ENCODE measurements at places on chromosomes 4 and X. TPM values are rescaled to one million over a fixed set of nuclear protein-coding genes. Genes with fewer than 3 reads are reported as not detected.
A peak's percentile ranks its signal among the peaks of the same experiment; 100 is the strongest.

Gene TMSB15A
- total RNA-seq, result 2.1 TPM

Gene NDUFC1
- 43.4 TPM for total RNA-seq

Gene ARAP2
- 29.6 TPM for total RNA-seq

Gene KCNE5
- total RNA-seq, result not detected

Gene H2AZ1
- total RNA-seq, result 1,060 TPM

Gene AKAP14
- not detected for total RNA-seq

Gene SULT1E1
- not detected for total RNA-seq

DNA sequence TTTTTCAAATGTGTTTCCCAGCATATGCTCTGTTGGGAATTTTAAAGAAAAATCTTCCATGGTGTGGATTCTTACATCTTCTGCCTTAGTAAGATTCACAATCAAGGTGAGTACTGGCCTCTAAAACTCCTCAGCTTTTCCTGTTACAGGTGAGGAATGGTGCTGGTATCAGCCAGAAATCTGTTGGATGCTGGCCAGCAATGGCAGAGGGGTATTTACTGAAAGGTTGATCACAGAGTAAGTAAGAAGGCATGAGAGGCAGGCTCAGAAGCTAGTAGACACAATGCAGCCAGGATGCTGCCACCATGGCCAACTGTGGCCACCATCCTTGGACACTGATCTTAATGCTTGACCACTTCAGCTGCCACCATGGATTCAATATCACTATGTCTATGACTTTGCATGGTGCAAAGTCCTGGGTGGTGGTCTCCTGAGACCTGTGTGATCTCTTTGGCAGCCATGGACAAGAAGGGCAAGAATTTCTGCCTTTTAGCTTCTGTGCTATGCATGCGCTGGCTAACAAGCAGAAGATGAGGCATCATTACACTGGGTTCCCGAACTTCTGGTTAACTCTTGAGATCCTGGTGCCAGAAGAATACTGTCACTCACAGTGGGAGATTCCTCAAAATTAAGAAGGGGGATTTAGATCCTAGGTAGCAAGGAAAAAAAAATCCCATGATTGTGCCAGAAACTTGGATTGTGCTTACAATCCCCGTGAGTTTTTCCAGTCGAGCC lies 60.2 kb downstream of the CHRNA9 start:
- no peaks in the 10 kb centered on the region for H3K36me3 ChIP-seq
- H3K4me1 ChIP-seq, result no peaks in the 10 kb centered on the region
- no peaks in the 10 kb centered on the region for H3K27me3 ChIP-seq
- H3K4me3 ChIP-seq, result no peak overlapping the region
- H3K27ac ChIP-seq, result no peak overlapping the region
- no peak for DNase-seq

DNA sequence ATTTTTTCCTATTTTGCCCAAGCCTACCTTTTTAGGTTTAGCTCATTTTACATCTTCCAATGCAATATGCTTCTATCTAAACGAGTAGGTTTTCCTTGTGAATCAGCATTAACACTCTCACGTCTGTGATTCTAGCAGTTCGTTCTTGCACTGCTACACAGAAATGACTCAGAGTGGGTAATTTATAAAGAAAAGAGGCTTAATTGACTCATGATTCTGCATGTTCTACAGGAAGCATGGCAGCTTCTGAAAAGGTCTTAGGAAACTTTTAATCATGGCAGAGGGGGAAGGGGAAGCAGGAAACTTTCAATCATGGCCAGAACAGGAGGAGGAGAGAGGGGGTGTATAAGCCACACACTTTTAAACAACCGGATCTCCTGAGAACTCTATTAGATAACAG lies 44.9 kb downstream of the SPANXN1 start:
- no peaks in the 10 kb centered on the region for H3K36me3 ChIP-seq
- no peak for DNase-seq
- no peak overlapping the region for H3K27ac ChIP-seq
- H3K4me3 ChIP-seq, result no peak overlapping the region
- no peaks in the 10 kb centered on the region for H3K4me1 ChIP-seq
- no peaks in the 10 kb centered on the region for H3K27me3 ChIP-seq

DNA sequence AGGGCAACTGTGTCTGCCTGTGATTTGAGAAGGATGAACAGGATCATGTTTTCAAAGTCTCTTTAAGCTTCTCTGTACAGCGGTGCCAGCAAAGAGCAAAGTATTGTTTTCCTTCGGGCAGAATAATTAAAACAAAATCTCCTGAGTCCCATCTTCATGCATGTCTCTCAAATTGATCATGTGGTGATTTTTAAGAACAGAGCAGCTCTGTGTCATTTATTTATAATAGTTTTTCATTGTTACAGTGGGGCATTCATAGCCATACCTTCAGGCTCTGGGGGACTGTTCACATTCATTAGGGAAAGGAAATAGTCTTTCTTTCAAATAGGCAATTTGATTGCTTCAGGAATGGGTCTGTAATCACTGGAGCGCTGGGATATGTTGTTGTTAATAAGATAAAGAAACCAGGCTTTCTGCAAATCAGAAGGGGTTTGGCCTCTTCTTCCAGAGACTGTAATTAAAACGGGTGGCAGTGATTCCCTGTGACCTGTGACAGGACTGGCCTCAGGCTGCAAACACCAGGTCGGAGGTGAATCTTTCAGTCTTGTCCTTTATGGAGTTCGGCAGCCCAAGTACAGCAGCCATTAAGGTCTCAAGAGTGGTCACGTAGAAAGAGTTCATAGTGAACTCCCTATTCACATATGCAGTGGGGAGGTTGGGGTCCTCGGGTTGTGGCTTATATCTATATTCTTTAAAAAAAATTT lies 29.3 kb upstream of the CBR4 start:
- no peak overlapping the region for H3K27ac ChIP-seq
- DNase-seq, result no peak
- no peak overlapping the region for H3K4me3 ChIP-seq
- no peaks in the 10 kb centered on the region for H3K36me3 ChIP-seq
- H3K27me3 ChIP-seq, result peaks cover 1% of the 10 kb centered on the region

DNA sequence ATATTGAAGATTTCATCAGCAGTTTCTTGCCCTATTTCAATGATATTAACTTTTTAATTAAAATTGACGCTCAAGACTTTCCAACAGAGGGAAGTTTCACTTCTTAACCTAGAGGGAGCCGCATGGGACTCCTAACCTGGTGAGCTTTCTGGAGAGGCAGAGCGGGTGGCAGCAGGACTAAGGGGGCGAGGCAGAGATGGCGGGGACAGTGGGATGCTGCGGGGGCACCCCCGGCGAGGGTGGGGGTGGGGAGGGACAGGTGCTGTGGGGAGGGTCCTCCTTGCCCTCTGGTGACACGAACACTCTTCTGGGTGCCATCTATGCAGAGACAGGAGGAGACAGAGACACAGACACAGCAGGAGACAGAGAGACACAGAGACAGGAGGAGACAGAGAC lies 104.4 kb downstream of the ADRA2C start:
- no peaks in the 10 kb centered on the region for H3K36me3 ChIP-seq
- peaks cover 37% of the 10 kb centered on the region for H3K27me3 ChIP-seq
- H3K4me1 ChIP-seq, result peaks cover 5% of the 10 kb centered on the region
- no peak for DNase-seq
- H3K4me3 ChIP-seq, result no peak overlapping the region

- no peaks in the 10 kb centered on the region for H3K4me1 ChIP-seq
- DNase-seq, result no peak
- H3K27ac ChIP-seq, result no peak overlapping the region
- no peaks in the 10 kb centered on the region for H3K36me3 ChIP-seq
- H3K4me3 ChIP-seq, result no peak overlapping the region
These were observed 21.1 kb upstream of the RHOXF1 start for GRCh38 chrX:120136840-120137239.

DNA sequence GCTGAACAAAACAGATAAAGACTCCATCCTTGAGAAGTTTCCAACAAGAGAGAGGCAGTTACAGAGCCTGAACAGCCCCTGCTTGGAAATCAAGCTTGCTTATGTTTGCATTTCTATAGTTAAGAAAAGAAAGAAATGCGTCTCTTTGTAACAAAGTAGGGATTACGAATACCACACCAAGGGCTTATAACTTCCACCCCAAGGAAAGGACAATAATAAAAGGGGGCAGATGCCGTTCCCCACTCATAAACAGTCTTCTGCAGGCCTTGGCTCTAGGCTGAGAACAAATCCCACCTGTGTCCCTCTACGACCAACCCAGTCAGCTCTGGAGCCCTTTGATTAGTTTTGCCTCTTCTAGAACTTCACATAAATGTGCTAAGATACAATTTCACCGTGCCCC lies 183.8 kb upstream of the MAP3K15 start:
- H3K27me3 ChIP-seq, result no peaks in the 10 kb centered on the region
- no peak overlapping the region for H3K4me3 ChIP-seq
- DNase-seq, result no peak
- H3K27ac ChIP-seq, result no peak overlapping the region
- peaks cover 49% of the 10 kb centered on the region for H3K4me1 ChIP-seq

DNA sequence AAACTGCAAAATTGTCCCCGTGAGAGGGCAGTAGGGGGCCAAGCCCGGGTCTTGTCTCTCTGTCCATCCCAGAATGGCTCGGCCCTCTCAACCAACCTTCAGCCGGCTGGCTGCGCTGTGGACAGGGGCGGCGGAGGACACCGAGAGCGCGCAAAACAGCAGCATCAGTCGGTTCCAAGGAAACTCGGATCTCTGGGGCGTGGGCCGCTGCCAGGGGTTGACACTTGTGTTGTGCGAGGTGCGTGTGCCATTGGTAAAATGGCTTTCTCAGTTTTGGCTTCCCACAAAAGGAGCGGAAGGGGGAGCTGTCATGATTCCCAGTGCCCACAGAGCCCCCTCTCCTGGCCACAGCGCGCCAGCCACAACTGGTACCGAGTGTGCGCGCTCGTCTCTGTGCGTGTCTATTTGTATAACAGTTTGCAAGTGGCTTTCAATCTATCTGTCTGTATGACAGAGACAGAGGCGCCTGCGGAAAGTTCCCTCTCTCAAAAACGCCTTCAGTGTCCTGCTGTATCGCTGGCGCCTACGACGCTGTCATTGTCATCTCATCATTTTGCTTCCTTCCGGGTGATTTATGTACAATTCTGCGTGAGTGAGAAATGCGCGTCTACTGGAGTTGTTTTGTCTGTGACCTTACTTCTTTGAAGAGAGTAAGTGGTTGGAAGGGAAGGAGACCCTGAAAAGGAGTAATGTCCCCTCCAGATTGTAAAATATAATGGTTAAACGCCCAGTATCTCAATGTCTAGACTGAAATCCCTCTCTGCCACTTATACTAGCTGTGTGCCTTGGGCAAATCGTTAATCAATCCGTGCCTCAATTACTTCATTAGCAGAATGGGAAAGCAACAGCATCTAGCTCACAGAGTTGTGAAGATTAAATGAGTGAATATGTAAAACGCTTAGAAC lies 1.8 kb downstream of the DKK2 start:
- H3K4me1 ChIP-seq, result peaks cover 27% of the 10 kb centered on the region
- no peaks in the 10 kb centered on the region for H3K36me3 ChIP-seq
- peak overlapping the region; percentile 27 for H3K4me3 ChIP-seq
- no peak overlapping the region for H3K27ac ChIP-seq

- H3K27me3 ChIP-seq, result no peaks in the 10 kb centered on the region
- no peak overlapping the region for H3K4me3 ChIP-seq
- no peaks in the 10 kb centered on the region for H3K4me1 ChIP-seq
- H3K36me3 ChIP-seq, result no peaks in the 10 kb centered on the region
- H3K27ac ChIP-seq, result no peak overlapping the region
These were observed 466.9 kb downstream of the FSTL5 start for GRCh38 chr4:161696944-161697343.

DNA sequence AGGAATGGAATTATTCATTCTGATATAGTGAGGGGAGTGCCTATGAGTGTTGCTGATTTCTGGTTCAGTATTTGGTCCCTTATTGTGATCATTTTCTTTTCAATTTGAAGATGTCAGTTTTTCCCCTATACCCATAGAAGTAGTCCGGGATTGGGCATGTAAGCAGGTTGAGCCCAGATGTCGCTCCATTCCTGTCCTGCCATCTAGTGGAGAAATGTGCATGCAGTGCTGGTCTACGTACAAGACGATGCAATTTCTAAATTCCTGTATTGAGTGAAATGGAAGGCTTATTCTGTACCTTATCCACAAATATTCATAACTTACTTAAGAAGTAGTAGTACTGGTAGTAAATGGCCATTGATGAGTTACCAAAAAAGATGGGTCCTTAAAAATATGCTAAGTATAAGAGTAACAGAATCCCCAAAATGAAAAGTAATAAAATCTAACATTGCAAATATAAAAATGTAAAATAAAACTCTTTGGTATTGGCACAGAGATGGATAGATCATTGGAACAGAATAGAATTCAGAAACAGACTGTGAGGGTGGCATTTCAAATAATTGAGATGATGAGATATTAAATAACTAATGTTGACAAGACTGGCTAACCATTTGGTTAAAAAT lies 60.9 kb downstream of the UGT8 start:
- H3K36me3 ChIP-seq, result no peaks in the 10 kb centered on the region
- peak; percentile 63 for DNase-seq
- no peak overlapping the region for H3K27ac ChIP-seq

- H3K27me3 ChIP-seq, result no peaks in the 10 kb centered on the region
- no peak overlapping the region for H3K27ac ChIP-seq
- H3K4me1 ChIP-seq, result no peaks in the 10 kb centered on the region
- DNase-seq, result no peak
- H3K36me3 ChIP-seq, result no peaks in the 10 kb centered on the region
These were observed 711 bp downstream of the ACE2 start for GRCh38 chrX:15600049-15600448.

DNA sequence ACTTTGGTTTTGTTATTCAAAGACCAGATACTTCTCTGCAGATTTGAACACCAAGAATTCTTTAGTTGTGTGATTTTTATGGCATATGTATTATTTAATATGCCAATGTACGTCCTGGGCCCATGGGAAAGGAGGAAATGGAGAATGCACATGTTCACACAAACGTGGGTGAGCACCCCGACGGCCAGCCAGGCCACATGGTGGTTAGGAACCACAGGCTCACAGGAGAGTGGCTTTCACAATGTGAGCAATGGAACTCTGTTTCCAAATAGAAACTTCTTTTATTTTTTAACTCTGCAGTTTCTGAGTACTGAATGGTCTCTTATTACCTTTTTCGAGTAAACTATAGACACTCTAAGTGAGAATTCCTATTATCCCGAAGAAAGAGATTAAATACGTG lies 58.0 kb upstream of the UNC5C start:
- H3K4me3 ChIP-seq, result no peak overlapping the region
- H3K27me3 ChIP-seq, result peaks cover 12% of the 10 kb centered on the region
- no peak for DNase-seq
- H3K4me1 ChIP-seq, result no peaks in the 10 kb centered on the region
- H3K27ac ChIP-seq, result no peak overlapping the region
- no peaks in the 10 kb centered on the region for H3K36me3 ChIP-seq

DNA sequence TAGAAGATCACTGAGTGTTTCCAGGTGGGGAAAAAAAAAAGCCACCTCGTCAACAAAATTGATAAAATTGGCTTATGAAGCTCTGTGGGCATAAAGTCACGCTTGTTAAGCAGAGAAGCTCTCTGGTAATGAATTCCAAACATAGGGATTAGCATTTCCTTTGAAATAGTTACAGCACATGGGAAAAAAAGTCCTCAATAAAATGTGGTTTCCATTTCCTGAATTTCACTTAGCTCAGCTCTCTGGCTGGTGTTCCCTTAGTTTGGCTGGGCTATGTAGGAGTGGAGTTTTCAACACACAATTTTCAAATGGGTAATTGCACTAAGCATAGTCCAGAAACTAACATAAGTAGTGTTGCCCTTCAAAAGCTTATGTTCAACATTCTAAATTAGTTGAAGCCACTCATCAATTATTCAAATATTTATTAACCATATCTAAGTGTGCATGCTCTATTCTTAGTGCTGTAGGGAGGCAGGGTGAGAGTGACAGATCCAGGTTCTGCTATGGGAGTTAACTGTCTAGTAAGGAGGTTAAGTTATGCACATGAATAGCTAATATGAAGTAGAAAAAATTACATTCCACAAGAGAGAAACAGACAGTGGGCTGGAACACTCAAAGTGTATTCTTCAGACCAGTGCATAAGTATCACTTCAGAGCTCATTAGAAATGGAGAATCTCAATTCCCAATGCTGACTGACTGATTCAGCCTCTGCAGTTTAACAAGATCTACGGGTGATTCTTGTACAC lies 445.7 kb downstream of the SMARCA1 start:
- no peaks in the 10 kb centered on the region for H3K27me3 ChIP-seq
- H3K36me3 ChIP-seq, result no peaks in the 10 kb centered on the region
- H3K4me1 ChIP-seq, result no peaks in the 10 kb centered on the region

Measured in activated naive CD4-positive, alpha-beta T cell treated with anti-CD3 and anti-CD28 coated beads for 36 hours (primary cell).